ENCODE measurements at places on chromosomes 3 and 15. TPM values are rescaled to one million over a fixed set of nuclear protein-coding genes. Genes with fewer than 3 reads are reported as not detected.
A peak's percentile ranks its signal among the peaks of the same experiment; 100 is the strongest.

DNA sequence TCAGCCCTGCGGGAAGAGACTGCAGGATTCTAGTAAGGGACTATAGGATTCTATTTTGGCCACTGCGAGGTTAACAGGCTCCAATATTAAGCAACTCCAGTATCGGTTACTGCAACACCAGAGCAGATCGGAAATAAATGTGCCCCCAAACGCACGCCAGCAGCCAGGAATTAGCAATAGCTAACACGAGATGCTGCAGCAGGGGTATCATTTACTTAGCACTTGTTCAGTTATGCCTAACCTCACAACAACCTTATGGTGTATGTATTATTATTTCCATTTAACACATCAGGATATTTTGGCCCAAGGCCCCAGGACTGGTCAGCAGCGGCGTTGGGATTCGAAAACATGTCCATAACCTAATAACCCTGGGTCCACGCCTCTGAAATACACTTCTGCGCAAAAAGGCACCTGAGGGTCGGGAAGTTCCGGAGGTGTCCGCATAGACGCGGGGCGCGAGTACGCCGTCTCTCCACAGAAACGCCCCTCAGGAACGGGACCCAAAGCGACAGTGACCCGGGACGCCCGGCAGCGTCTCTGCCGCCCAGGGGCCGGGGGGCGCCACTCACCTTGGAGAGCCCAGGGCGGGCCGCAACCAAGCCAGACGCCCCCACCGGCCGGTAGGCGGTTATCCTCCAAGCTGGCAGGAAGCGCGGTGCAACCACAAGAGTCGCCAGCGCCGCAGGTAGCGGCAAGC is 681 bp downstream of the PIK3CB start:
- peaks cover 10% of the 10 kb centered on the region for H3K4me1 ChIP-seq
- H3K4me3 ChIP-seq: peak overlapping the region; percentile 90
- DNase-seq: no peak
- H3K36me3 ChIP-seq: peaks cover 4% of the 10 kb centered on the region
- H3K27ac ChIP-seq: peak overlapping the region; percentile 46

Gene AHSG
- total RNA-seq: not detected

Gene PCSK6
- total RNA-seq: 3.8 TPM

Gene PARL
- total RNA-seq: 58.5 TPM

GRCh38 chr3:147216143-147216673 is 190.1 kb downstream of the ZIC4 start:
- peaks cover 8% of the 10 kb centered on the region for H3K4me1 ChIP-seq
- no peaks in the 10 kb centered on the region for H3K27me3 ChIP-seq
- no peak overlapping the region for H3K4me3 ChIP-seq
- DNase-seq: no peak
- no peaks in the 10 kb centered on the region for H3K36me3 ChIP-seq

DNA sequence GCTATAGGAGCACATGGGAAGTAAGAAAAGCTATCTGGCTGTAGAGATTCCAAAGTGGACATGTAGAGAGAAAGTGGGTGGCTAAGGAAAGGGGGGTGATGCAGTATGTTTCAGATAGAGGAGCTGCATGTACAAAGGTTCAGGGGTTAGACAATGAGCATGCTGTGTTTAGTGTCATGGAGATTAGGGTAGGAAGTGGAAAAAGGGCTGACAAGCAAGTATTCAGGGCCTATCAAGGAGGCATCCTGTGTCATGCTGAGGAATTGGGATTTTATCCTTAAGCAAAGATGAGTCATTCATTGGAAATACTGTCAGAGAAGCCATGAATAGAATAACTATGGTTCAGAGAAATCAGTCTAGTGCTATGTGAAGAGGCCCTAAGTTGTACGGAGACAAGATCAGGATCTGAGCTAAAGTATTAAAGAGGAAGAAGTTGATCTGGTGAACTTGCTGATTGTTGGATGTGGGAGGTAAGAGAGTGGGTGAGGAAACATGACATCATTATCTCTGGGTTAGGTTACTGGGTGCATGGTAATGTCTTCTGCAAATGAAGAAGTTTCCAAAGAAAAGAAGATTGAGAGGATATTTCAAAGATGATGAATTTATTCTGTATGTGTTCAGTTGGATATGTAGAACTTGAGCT is 176.7 kb upstream of the GOLIM4 start:
- peak overlapping the region; percentile 39 for H3K27ac ChIP-seq
- H3K36me3 ChIP-seq: peaks cover 10% of the 10 kb centered on the region
- H3K4me3 ChIP-seq: no peak overlapping the region
- peaks cover 2% of the 10 kb centered on the region for H3K27me3 ChIP-seq
- no peak for DNase-seq
- H3K4me1 ChIP-seq: peaks cover 17% of the 10 kb centered on the region

GRCh38 chr3:168248383-168249204 is 152.9 kb upstream of the GOLIM4 start:
- H3K27ac ChIP-seq: peak overlapping the region; percentile 96
- H3K4me3 ChIP-seq: peak overlapping the region; percentile 94
- H3K36me3 ChIP-seq: no peaks in the 10 kb centered on the region
- peaks cover 14% of the 10 kb centered on the region for H3K27me3 ChIP-seq
- peaks cover 30% of the 10 kb centered on the region for H3K4me1 ChIP-seq
- DNase-seq: peak; percentile 71

DNA sequence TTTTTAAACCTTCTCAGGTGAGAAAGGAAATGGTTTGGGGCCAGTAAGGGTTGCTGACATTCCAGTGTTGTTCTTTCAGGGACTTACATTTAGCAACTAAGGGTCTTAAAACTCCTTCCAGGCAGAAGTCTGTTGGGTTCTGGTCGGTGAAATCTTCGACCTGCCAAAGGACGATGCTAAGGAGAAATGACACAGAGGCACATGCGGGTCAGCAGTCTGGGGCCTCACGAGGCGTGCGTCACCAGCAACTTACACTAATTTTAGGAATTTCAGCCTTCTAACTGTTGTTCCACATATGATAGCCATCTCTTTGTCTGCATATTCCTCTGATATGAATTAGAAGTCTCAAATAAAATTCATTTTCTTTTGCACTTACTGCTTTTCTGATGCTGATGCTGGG is 64.1 kb upstream of the TMEM108 start:
- H3K36me3 ChIP-seq: no peaks in the 10 kb centered on the region
- DNase-seq: no peak
- H3K27ac ChIP-seq: no peak overlapping the region

- peaks cover 12% of the 10 kb centered on the region for H3K36me3 ChIP-seq
- H3K27ac ChIP-seq: no peak overlapping the region
- H3K27me3 ChIP-seq: peaks cover 5% of the 10 kb centered on the region
- H3K4me3 ChIP-seq: no peak overlapping the region
- DNase-seq: no peak
Measured at GRCh38 chr3:13822042-13822441, 57.8 kb downstream of the WNT7A start.

- H3K27me3 ChIP-seq: peaks cover 3% of the 10 kb centered on the region
- peaks cover 10% of the 10 kb centered on the region for H3K4me1 ChIP-seq
- no peaks in the 10 kb centered on the region for H3K36me3 ChIP-seq
- H3K4me3 ChIP-seq: no peak overlapping the region
- no peak overlapping the region for H3K27ac ChIP-seq
Measured at GRCh38 chr3:46670891-46671427, 22.5 kb downstream of the ALS2CL start.

Gene PCOLCE2
- total RNA-seq: 33.4 TPM

GRCh38 chr3:194049394-194049793 is 86.6 kb upstream of the HES1 start:
- no peak for DNase-seq
- no peak overlapping the region for H3K4me3 ChIP-seq
- no peaks in the 10 kb centered on the region for H3K27me3 ChIP-seq
- no peaks in the 10 kb centered on the region for H3K4me1 ChIP-seq

Gene EIF4E3
- 21.9 TPM for total RNA-seq

Gene THRB
- 0.56 TPM for total RNA-seq

Gene CFAP20DC
- 8.4 TPM for total RNA-seq

Gene ADAMTS9
- 2.3 TPM for total RNA-seq

Gene MORC1
- total RNA-seq: not detected

DNA sequence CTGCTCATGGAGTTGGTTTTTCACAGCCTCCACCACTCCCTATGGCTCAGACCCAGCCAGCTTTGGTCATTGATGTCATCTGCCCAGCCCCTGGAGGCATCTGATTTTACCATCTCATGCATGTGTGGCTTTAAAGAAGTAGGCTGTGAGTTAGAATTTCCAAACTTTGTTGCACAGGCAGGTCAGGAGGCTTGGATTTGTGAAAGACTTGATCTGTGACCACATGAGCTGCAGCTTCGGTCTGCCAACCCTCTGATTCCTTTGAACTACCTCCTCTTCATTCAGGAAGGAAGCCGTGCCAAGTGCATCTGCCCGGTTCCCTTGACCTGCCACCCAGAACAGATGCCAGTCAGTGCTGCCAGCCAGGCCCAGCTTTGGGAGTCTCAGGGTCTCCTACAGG is 9.2 kb downstream of the CTXND1 start:
- H3K4me1 ChIP-seq: peaks cover 3% of the 10 kb centered on the region
- no peak overlapping the region for H3K27ac ChIP-seq
- no peaks in the 10 kb centered on the region for H3K36me3 ChIP-seq

Gene NRG4
- not detected for total RNA-seq

DNA sequence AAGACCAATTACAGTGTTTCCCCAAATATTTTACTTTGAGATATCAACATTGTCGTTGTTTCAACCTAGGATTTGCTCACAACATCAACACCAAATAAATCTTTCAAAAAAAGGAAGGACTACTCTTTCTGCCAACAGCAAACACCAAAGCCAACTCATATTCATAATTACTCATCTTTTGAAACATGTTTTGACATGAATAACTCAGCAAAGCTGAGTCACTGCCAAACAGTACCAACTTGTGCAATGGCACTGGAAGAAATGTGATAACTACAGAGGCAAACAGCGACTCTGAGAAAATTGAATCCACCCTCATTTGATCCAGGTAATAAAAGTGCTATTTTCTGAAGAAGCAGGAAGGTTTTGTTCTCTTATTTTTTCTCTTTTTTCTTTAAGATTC is 67.2 kb downstream of the PEX5L start:
- no peaks in the 10 kb centered on the region for H3K27me3 ChIP-seq
- H3K4me3 ChIP-seq: no peak overlapping the region
- peaks cover 53% of the 10 kb centered on the region for H3K4me1 ChIP-seq
- DNase-seq: no peak

DNA sequence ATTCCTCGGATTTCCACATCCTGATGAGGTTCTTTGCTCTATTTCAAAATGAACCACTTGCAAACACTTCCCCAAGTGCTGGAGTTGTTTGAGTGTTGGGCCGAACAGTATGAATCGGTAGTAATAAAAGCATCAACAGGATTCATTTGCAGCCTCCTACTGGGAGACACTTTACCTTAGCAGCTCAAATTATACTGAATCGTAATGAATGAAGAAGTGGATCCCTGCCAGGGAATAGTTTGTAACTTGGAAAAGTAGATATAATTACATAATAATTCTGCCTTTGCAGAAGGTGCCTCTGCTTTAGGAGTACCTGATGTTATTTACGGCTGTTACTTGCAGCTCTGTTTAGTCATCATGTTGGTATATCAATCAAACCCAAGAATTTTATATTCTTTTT is 669.1 kb downstream of the CADM2 start:
- peaks cover 2% of the 10 kb centered on the region for H3K4me1 ChIP-seq
- no peaks in the 10 kb centered on the region for H3K27me3 ChIP-seq
- no peak overlapping the region for H3K27ac ChIP-seq
- H3K36me3 ChIP-seq: no peaks in the 10 kb centered on the region

GRCh38 chr3:127673191-127674100 is 694 bp downstream of the ABTB1 start:
- no peaks in the 10 kb centered on the region for H3K36me3 ChIP-seq
- H3K4me1 ChIP-seq: peaks cover 7% of the 10 kb centered on the region
- peak; percentile 60 for DNase-seq
- H3K4me3 ChIP-seq: peak overlapping the region; percentile 93

Gene ACTC1
- 19.6 TPM for total RNA-seq

- no peak for DNase-seq
- H3K27ac ChIP-seq: no peak overlapping the region
- H3K36me3 ChIP-seq: no peaks in the 10 kb centered on the region
- no peaks in the 10 kb centered on the region for H3K27me3 ChIP-seq
Measured at GRCh38 chr3:148372206-148372875, 325.4 kb upstream of the AGTR1 start.

- H3K4me3 ChIP-seq: no peak overlapping the region
- no peak overlapping the region for H3K27ac ChIP-seq
- no peaks in the 10 kb centered on the region for H3K27me3 ChIP-seq
- H3K36me3 ChIP-seq: no peaks in the 10 kb centered on the region
Measured at GRCh38 chr3:41103200-41103599, 96.1 kb upstream of the CTNNB1 start.

GRCh38 chr15:50744601-50745000 is 20.9 kb downstream of the SPPL2A start:
- H3K27me3 ChIP-seq: peaks cover 1% of the 10 kb centered on the region
- no peak overlapping the region for H3K27ac ChIP-seq
- H3K4me3 ChIP-seq: no peak overlapping the region

GRCh38 chr3:101835676-101836075 is 13.6 kb upstream of the NFKBIZ start:
- no peaks in the 10 kb centered on the region for H3K4me1 ChIP-seq
- H3K4me3 ChIP-seq: no peak overlapping the region
- H3K27me3 ChIP-seq: peaks cover 2% of the 10 kb centered on the region

DNA sequence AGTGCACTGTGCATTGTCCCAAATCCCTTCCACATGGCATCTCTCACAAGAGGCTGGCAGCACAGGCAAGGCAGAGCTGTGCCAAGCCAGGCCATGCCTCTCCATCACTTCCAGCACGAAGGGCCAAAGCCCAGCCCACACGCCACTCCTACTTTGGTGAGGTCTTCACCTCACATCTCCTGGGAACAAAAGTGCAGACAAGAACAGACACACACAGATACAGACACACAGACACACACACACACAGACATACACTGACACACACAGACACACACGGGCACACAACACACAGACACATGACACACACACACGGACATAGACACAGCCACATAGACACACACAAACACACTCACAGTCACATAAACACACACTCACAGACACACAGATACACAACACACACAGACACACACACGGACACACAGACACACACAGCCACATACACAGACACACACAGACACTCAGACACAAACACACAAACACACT is 233.3 kb downstream of the UACA start:
- peaks cover 32% of the 10 kb centered on the region for H3K4me1 ChIP-seq
- H3K27me3 ChIP-seq: no peaks in the 10 kb centered on the region
- H3K27ac ChIP-seq: no peak overlapping the region
- H3K36me3 ChIP-seq: no peaks in the 10 kb centered on the region
- no peak overlapping the region for H3K4me3 ChIP-seq
- DNase-seq: no peak

- no peaks in the 10 kb centered on the region for H3K27me3 ChIP-seq
- H3K4me3 ChIP-seq: peak overlapping the region; percentile 6
- peaks cover 6% of the 10 kb centered on the region for H3K4me1 ChIP-seq
- H3K36me3 ChIP-seq: no peaks in the 10 kb centered on the region
- H3K27ac ChIP-seq: no peak overlapping the region
Measured at GRCh38 chr3:52120556-52121463, 33.4 kb downstream of the POC1A start.

DNA sequence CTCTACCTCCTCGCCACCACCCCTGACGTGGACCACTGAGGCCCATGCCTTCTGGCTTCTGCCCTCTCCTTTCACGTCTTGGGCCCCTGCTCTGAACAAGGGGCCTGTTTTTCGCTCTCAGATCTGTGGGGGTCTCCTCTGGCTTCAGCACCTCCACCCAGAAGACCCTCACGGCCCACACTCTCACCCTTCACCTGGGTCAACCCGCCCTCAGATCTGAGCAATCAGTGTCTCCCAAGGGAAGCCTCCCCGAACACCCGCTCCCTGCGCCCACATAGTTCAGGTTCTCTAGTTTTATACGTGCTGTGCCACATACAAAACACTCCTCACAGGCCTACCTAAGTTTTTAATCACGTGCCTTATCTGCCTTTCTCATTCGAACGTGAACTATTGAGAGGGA is 48.2 kb upstream of the SMAD6 start:
- no peak overlapping the region for H3K4me3 ChIP-seq
- peaks cover 14% of the 10 kb centered on the region for H3K27me3 ChIP-seq
- DNase-seq: no peak
- H3K36me3 ChIP-seq: peaks cover 3% of the 10 kb centered on the region
